Naive thymus-derived CD8-positive, alpha-beta T cell (primary cell): ENCODE measurements at places on chromosomes 4 and X. TPM values are rescaled to one million over a fixed set of nuclear protein-coding genes. Genes with fewer than 3 reads are reported as not detected.
A peak's percentile ranks its signal among the peaks of the same experiment; 100 is the strongest.

- DNase-seq: no peak
Observed at GRCh38 chrX:51456814-51457213, 39.6 kb downstream of the NUDT11 start.

GRCh38 chr4:13537832-13538177 is 6.5 kb downstream of the NKX3-2 start:
- DNase-seq: no peak

DNA sequence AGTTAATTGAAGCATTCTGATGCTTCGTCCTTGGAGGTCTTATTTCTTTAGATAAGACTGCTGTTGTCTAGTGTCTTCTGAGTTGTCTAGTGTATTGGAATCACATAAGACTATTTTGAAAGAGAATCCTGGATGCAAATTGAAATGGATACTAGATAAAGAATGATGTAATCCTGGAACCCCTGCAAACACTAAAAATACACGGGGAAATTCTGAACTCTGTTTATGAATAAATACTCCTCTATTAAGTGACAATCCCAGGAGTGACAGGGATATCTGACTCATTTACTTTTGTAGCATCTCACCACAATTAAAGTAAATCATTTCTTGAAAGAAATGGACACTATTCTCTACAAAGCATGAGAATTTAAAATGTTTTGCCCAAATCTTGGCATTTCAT is 968 bp downstream of the ASB11 start:
- DNase-seq: no peak

RAB41 gene
- polyA plus RNA-seq: not detected

- no peak for DNase-seq
Observed at GRCh38 chrX:13090027-13090338, 45.6 kb upstream of the FAM9C start.

DNA sequence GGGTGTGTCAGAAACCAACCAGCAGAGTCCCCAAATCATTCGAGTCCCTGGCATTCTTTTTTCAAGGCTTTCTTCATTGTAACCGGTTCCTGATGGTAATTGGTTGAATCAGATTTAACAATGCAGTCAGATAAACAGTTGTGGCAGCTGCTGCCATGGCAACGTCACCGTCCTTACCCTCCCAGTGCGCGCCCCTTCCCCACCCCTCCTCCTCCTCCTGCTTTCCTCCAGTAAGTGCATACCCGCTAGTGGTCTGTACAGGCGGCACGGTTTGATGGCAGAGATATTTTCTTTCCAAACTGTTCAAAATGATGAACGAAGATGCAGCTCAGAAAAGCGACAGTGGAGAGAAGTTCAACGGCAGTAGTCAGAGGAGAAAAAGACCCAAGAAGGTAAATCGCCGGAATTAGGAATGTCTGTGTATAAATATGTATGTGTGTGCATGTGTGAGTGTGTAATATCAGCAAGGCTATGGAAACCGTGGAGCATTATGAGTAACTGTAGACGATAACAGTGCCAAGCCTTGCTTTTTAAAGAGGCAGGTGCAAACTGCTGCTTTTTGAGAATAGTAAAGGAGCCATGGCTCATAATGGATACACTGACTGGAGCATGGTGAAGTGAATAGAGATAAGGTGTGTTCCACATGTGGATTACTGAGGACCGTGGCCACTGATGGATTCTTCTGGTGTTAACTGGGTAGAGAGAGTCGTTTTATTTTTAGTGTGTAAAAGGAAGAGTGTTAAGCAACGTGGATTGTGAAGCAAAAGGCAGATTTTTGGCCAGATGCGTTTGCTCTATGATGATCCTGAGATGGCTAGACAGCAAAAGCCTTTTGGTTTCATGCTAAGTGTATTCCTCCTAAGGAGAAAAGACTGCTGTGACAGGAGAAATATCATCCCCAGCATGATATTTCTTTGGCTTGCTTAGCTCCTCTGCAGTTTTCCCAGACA is at the start of gene ANK2:
Gene ANK2, plus strand, starts transcription at position 233 of the 950 bp plus-strand sequence. Its CDS starts 76 bp downstream, at position 309.
- no peak for DNase-seq

SHISA3 gene
- polyA plus RNA-seq: not detected

FGFR3 gene
- not detected for polyA plus RNA-seq

MGAT4D gene
- polyA plus RNA-seq: not detected

GRCh38 chr4:131309628-131310027 is 1839.5 kb upstream of the PCDH10 start:
- DNase-seq: no peak

UGT2A3 gene
- polyA plus RNA-seq: not detected

LIMCH1 gene
- polyA plus RNA-seq: not detected

DNA sequence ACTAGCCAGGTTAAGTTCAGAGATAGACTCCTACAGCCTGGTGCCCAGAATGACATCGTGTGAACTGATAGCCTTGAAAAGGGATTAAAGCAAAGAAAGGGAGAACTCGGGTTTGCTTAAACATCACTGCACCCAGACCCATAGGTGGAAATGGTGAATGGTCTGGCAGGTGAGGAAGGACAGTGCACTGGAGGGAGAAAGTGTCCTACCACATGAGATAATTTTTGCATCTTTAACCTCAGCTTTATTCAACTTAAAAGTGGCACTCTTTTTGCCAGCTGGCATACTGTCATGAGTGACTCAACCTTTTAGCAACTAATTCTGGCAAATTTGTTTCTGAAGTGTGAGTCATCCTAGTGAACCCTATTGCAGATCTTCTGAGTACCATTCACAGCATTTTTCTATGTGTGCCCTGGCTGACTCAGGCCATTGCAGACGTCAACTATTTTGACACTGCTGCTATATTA is 53.0 kb upstream of the DAPP1 start:
- no peak for DNase-seq

DNA sequence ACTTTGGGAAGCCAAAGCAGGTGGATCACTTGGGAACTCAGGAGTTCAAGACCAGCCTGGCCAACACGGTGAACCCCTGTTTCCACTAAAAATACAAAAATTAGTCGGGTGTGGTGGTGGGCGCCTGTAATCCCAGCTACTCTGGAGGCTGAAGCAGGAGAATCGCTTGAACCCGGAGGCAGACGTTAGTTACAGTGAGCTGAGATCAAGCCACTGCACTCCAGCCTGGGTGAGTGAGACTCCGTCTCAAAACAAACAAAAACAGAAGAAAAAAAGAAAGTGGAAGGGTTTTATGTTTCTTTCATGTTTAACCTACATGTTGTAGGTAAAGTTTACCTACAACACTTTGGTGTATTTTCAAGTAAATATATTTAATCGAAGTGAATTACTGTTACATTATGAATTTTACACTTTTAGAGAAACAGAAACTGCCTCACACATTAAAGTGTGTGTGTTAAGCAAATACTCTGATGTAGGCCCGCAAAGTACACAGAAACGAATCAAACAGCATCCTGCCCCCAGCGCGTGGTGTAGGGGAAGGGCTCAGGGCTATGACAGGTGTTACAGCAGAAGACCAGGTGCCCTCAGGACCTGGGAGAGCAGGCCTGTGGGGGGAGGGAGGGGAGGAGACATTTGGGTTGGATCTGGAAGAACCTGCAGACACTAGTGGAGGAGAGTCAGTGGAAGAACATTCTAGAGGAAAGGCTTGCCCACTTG is 39.0 kb downstream of the PTTG2 start:
- DNase-seq: peak; percentile 43

CYLC1 gene
- not detected for polyA plus RNA-seq

GRCh38 chrX:14963447-14964236 is 90.4 kb downstream of the MOSPD2 start:
- DNase-seq: no peak

DNA sequence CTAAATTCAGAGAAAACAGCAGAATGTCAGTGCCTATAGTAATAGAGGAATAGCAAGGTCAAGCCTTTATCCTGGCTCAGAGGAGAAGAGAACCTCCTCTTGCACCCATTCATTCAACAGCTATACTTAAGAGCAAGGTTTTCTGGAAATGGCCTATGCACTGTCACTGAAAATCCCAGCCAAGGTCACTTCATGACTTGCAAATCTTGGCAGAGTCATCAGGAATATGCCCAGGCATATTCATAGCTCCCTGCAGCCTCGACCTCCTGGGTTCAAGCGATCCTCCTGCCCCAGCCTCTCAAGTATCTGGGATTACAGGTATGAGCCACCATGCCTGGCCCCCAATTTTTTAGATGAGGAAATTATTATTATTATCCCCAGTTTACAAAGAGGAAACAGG is 35.8 kb upstream of the NOCT start:
- no peak for DNase-seq

MXRA5 gene
- polyA plus RNA-seq: not detected

GRCh38 chrX:30713061-30713525 is 59.9 kb downstream of the GK start:
- peak; percentile 9 for DNase-seq

CENPVL1 gene
- not detected for polyA plus RNA-seq

- no peak for DNase-seq
Observed at GRCh38 chrX:24466025-24466424, 939 bp downstream of the PDK3 start.

CXCL6 gene
- polyA plus RNA-seq: not detected

- DNase-seq: no peak
Observed at GRCh38 chr4:40232610-40233009, 35.8 kb downstream of the RHOH start.

- DNase-seq: no peak
Observed at GRCh38 chr4:185119927-185120630, 23.0 kb upstream of the SLC25A4 start.

DNA sequence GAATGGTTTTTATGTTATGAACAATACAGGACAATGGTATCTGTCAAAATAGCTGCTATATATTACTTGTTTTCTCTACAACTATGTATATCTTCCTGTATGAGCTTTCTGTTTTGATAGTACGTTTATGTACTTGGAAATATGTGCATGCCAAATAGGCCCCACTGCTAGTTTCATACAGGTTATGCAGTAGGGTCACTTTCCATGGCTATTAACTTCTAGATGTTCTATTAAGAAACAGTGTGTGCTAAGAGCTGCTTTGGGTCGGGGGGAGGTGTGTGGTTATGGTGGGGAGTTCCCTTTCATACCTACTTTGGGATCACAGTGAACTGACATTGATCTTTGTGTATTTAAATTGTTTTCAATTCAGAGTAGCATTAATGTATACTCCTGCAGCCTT is 30.9 kb downstream of the RBPJ start:
- no peak for DNase-seq

- no peak for DNase-seq
Observed at GRCh38 chrX:130909469-130910136, 6.6 kb upstream of the ENOX2 start.

GRCh38 chr4:117900832-117901231 is 133.5 kb upstream of the NDST3 start:
- no peak for DNase-seq

GRCh38 chr4:156946516-156947424 is 24.8 kb downstream of the PDGFC start:
- no peak for DNase-seq

ADH5 gene
- polyA plus RNA-seq: 136 TPM

DNA sequence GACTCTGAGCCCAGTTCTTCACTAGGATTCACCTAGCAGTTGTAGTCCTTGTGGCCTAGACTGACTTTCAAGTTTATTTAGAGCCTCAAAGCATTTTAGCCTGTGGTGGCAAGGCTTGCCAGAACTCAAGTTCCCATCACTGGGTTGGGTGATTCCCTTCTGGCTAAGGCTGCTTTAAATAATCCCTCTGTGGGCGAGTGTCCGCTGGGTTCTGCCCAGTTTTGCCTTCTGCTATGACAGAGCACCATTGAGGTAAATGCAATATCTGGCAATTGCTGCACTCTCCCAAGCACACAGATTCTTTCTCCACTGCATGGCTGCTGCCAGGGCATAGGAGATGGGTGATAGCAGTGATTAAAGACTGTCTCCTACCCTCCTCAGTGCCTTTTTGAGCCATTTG is 90.8 kb upstream of the RLIM start:
- no peak for DNase-seq

DNA sequence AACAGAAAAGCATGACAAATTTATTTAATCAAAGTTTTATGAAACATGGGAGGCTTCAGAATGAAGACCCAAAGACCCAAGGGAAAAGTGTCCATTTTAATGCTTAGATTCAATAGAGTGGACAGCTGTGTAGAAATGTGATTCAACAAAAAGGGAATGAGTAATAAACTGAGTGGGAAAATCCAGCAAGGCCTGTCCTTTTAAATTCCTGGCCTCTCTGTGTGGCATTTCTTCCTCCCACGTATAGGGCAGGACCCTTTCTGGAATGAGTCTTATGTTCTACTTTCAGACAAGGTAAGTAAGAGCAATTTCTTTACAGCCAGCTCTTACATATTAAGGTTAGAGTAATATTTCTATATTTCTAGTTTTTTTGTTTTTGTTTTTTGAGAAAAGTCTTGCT is 14.5 kb downstream of the AASDH start:
- DNase-seq: no peak

GRCh38 chr4:166324321-166324720 is 451.3 kb downstream of the TLL1 start:
- DNase-seq: no peak

DNA sequence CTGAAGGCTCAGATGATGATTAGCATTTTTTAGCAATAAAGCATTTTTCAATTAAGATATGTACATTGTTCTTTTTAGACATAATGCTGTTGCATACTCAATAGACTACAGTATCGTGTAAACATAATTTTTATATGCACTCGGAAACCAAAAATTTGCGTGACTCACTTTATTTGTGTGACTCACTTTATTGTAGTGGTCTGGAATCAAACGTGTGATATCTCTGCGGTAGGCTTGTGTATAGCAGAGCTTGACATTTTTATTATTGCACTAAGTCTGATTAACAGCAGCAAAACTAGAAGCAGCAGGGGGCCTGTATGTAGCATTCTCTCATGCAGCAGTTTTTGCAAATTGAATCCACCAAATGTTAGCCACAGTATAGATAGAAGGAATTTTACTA is 119.1 kb upstream of the PRDX4 start:
- no peak for DNase-seq

MAGEA6 gene
- not detected for polyA plus RNA-seq

DNA sequence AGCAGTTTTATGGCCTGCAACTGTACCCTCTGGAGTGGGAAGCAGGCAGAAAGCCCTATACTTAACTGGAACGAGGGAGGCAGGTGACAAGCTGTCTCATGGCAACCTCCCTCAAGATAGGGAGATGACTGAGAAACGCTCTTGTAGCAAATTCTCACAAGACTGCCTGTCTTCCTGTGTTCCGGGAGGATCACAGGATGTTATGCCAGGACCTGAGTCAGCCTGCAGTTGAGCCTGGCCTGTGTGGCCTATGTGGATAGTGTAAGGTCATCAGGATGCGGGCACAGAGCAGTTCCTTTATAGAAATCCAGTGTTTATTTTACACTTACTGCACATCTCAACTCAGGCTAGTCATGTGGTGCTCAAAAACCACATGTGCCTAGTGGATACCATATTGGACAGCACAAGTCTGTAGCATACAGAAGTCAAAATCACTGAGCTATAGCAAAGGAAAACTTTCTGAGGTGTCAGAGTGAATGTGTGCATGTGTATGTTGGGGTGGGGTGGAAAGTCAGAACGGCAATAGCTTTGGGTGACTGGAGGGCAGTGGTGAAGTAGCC is 25.2 kb downstream of the TAF7L start:
- no peak for DNase-seq

LONRF3 gene
- polyA plus RNA-seq: 1.5 TPM

TSPYL2 gene
- polyA plus RNA-seq: 12.7 TPM

GRCh38 chr4:77600521-77601451 is 4.8 kb upstream of the CXCL13 start:
- DNase-seq: peak; percentile 19

FAAH2 gene
- polyA plus RNA-seq: 3.4 TPM

- DNase-seq: no peak
Observed at GRCh38 chrX:112837531-112837930, 3.1 kb downstream of the AMOT start.

SATL1 gene
- polyA plus RNA-seq: not detected
